ENCODE measurements at places on chromosomes 3 and 15.

- no peak for DNase-seq
Observed at GRCh38 chr3:129699612-129700011, 93.1 kb upstream of the PLXND1 start.

DNA sequence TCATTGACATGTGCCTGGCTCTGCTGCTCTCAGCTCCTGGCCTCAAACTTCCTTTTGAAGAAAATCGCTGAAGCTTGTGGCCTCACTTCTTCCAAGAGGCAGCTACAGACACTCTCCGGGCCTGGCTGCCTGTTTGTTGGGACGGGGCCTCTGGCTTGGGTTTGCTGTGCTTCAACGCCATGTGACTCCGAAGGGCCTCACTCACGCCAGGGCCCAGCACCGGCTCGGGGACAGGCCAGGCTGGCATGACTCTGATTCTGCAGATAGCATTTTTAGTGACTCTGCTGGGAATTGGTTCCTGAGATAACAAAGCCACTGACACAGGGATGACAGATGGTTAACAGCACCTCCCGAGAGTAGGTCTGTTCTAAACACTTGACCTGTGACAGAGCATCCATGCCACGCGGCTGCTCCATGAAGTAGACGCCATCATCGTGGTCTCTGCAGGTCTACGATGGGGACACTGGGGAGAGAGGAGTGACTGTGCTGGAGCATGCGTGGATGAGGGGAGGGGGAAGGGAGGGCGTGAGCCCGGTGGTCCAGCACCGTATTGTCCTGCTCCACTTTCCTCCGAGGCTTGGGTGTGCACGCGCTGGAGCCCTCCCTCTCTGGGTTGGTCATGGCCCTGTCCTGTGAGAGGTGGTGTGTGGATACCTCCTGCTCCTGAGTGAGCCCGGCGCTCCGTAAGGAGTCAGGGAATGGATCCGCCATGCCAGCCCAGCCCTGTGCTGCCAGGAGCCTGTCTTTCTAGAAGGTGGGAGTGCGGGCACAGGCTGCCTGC lies 133.6 kb downstream of the TJP1 start:
- DNase-seq: no peak

DNA sequence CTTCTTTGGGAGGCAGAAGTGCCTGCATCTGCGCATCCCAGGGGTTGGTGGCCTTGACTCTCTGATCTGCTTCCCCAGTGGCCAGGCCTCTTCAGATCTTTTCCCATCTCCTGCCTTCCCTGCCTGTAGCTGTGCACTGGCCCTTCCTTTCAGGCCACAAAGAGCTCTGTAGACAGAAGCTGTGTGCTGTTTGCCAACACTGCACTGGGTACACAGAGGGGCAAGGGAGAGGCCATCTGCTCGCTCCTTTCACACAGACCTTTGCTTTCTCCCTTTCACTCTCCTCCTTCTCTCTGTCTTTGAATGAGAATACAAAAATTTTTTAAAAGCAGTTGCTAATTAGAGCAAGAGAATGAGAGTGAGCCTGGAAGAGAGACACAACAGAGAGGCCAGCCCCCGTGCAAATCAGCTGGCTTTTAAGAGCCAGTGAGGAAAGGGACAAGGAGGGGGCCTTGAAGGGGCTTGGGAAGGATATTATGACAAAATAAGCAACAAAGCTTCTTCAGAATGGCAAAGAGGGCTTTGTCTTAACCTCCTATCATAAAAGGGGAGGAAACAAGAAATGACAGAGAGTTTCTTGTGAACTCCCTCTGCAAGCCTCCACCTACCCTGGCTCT lies 170.9 kb downstream of the EPHB1 start:
- DNase-seq: no peak

- no peak for DNase-seq
Observed at GRCh38 chr15:57496946-57497869, 94.5 kb upstream of the MYZAP start.

- DNase-seq: no peak
Observed at GRCh38 chr3:50325497-50326181, 2.4 kb downstream of the TUSC2 start.
